HuH-7 (cell line): ENCODE measurements at places on chromosomes 13 and 19.

GRCh38 chr13:89827552-89827951, 1519.9 kb upstream of the MIR17HG start:
- no peak for DNase-seq

- no peak for DNase-seq
These were observed 18.3 kb downstream of the ZNF100 start for GRCh38 chr19:21749090-21749489.

- peak; percentile 74 for DNase-seq
These were observed at the start of gene APLP1 for GRCh38 chr19:35868172-35868822. Gene APLP1 (plus strand): TSS chr19:35868574. CDS start chr19:35868637, 63 bp downstream.

- DNase-seq, result no peak
These were observed 99.0 kb downstream of the ARHGEF7 start for GRCh38 chr13:111213964-111214726.

DNA sequence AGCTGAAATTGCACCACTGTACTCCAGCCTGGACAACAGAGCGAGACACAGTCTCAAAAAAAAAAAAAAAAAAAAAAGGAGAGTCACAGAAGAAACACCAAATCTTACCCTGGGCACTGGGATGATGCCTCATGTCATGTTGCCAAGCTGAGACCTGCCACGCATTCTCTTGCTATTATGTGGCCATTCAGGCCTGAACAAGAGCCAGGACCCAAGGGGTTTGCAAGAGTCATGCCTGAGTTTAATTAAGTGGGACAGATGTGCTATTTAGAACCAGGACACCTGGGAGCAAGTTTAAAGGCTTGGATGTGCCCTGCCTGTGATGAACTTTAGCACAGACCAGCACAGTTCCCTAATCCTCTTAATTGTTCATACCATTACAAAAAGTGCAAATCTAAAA, 9.8 kb downstream of the PNMA8A start:
- DNase-seq, result no peak

GRCh38 chr19:17965370-17966128, 1.4 kb upstream of the KCNN1 start:
- no peak for DNase-seq

- DNase-seq, result peak; percentile 85
These were observed at the start of gene ZNF221 for GRCh38 chr19:43950834-43951645. Gene ZNF221 (plus strand): TSS chr19:43951228. CDS start chr19:43962727, 11,499 bp downstream.

- no peak for DNase-seq
These were observed 105.4 kb upstream of the MBNL2 start for GRCh38 chr13:97116754-97117153.

DNA sequence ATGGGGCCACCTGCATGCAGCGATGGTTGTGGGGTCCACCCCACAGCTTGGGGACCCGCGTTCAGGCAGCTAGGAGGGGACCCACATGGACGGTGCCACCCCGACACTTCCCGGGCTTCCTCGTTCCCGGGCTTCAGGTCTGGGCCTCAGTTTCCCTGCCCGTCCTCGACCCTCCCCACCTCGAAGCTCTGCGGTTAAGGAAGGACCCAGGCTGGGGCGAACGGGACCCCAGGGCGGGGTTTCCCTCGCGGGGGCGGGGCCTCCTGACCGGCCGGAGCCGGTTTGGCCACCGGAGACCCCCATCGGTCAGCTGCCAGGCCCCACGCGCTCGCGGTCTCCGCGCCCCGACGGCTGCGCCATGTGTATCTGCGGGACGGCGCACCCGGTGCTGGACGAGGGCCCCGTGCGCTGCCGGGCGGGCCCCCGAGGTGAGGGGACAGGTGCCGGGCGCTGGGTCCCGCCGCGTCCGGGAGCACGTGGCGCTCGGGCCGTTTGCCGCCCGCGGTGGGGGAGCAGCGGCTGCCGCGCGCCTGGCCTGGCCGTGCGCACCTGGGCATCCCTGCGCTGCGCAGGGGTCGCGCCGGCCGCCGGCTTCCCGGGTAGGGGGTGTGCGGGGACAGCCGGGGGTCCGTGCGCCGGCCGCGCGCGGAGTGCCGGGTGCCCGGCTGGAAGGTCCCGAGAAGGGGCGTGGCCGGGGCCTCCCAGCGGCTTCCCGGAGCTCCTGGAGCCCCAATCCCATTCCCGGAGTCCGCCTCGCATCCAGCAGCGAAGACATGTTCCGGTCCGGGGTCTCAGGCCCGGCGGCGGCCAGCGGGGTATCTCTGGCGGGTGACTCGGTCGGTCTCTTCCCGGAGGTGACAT, 4.2 kb downstream of the ARHGAP45 start:
- DNase-seq, result no peak

DNA sequence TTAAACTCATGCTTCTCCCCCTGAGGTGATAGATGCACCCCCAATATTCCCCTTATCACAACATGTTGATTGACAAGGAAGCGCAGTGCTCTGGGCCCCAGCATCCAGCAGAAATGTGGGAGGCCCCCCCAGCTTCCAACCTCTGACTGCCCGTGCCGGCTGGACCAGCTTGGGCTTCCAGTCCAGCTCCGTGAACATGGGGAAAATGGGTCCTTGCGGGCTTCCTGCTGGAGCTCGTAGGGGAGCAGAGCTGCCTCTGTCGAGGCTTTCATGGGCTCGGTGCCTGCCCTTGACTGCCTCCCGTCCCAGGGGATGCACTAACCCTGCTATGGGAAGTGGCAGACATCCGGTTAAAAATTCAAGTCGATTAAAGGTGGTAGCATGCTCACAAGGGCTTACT, 188.9 kb downstream of the COL4A1 start:
- no peak for DNase-seq

DNA sequence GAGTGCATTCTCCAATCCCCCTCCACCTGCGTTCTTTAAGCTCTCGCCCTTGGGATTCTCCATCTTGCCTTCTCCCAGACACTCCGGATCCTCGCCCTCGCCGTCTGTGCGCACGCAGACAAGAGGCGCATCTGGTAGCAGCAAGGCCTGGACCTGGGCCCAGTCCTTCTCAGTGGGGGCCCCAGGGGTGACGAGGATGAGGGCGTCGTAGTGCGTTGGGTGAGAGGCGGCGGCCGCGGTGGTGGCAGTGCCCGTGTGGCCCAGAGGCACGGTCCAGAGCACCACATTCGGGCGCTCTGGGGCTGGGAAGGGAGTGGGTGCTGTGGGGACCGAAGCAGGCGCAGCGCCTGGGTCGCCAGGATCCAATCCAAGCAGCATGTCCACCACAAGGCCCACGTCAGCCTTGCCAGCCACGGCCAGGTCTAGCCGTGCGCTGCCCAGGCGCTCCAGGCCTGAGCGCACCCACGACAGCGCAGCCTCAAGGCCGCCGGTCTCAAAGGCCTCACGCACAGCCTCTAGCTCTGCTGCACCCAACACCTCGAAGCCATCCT, 3.1 kb downstream of the IRGQ start:
- DNase-seq, result no peak

GRCh38 chr13:42392716-42393572, 121.0 kb downstream of the AKAP11 start:
- DNase-seq, result no peak

DNA sequence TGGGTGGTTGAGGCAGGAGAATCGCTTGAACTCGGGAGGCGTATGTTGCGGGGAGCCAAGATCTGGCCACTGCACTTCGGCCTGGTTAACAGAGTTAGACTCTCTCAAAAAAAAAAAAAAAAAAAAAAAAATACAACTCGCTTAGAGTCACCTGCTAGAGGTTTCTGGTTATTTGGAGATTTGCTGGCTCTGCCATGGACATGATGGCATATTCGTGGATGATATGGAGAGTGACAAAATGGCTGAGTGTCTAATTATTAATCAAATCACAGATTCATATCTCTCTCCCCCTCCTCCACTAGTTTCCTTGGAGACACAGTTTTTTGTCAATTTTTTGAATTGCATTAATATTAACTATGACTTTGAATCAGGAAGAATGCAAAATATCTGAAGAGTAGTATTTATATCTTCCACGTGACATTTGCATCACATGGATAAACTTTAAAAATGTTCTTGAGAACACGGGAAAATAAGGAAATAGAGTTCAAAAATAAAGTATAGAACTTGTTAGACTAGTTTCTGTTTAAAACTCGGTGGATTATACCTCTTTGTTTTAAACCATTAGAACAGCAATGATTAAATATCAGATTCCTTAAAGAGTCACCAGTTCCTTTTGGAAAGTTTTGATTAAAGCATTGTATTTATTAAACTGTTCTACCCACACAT, 47.8 kb downstream of the KLF5 start:
- no peak for DNase-seq

- DNase-seq, result no peak
These were observed 2.7 kb downstream of the PNMA8C start for GRCh38 chr19:46426035-46426505.

- DNase-seq, result no peak
These were observed 11.3 kb downstream of the C19orf25 start for GRCh38 chr19:1467490-1468273.

GRCh38 chr13:113646376-113646775, 11.6 kb downstream of the ATP4B start:
- DNase-seq, result no peak

DNA sequence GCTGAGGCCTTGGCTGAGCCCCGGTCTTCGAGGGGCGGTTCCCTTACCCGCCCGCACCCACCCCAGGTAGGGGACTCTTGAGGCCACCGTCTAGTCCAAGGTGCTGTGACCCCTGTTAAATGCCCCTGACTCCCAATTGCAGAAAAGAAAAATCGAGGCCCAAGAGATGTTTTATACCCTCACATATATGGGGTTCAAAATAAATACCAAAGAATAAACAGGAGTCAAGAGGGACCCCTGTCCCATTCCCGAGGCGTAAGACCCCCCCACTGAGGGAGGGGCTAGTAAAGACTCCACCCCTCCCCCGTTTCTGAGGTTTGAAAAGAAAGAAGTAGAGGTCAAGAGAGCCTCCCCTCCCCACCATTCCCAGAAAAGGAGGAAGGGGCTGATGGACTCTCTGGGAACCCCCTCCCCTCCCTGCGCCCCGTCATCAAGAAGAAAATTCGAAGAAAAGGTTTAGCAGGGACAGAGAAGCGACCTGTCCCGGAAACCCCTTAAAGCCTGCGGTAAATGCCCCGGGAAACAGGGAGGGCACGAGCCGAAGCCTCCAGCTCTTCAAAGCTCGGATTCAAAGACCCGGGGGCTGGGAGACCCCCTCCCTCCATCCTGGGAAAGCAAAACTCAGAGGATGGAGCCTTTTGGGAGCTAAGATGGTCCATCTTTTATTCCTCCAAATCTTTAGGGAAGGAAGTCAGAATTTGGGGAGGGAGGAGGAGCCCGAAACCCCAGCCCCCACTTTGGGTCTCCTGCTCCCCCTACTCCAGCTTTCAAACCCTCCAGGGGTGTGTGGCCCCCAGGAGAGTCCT, 755 bp upstream of the RAB3A start:
- DNase-seq, result no peak

GRCh38 chr13:100138859-100139491, 50.1 kb downstream of the PCCA start:
- DNase-seq, result no peak

GRCh38 chr13:94548382-94548781, 47.6 kb downstream of the TGDS start:
- no peak for DNase-seq

GRCh38 chr13:20416223-20416745, 109.4 kb downstream of the CRYL1 start:
- DNase-seq, result no peak

DNA sequence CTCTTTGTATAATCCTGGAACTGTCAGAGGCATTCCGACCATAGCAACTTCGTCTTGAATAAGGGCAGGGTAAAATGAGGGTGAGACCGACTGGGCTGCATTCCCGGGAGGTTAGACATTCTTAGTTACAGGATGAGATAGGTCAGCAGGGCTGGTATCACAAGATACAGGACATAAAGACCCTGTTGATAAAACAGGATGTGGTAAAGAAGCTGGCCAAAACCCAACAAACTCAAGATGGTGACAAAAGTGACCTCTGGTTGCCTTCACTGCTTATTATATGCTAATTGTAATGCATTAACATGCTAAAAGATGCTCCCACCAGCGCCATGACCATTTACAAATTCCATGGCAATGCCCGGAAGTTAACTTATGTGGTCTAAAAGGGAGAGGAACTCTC, 27.7 kb upstream of the MBNL2 start:
- no peak for DNase-seq

- DNase-seq, result no peak
These were observed 47.5 kb upstream of the LSM14A start for GRCh38 chr19:34124828-34125227.

DNA sequence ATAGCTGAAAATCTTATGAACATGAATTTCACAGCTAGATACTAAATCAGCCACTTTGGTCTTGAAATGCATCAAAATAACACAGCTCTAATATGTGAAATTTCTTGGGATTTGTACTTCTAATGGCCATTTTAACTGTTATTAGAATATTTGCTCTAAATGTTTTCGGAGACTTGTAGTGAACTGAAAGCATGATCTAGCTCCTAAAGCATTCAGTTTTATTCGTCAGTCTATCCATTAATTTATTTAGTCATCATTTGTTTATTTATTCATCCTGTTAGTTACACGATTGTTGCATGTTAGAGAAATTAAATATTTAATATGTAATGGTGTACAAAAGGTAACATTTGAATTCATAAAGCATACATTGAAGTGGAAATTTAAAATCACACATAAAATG, 1132.7 kb downstream of the SLITRK1 start:
- no peak for DNase-seq

DNA sequence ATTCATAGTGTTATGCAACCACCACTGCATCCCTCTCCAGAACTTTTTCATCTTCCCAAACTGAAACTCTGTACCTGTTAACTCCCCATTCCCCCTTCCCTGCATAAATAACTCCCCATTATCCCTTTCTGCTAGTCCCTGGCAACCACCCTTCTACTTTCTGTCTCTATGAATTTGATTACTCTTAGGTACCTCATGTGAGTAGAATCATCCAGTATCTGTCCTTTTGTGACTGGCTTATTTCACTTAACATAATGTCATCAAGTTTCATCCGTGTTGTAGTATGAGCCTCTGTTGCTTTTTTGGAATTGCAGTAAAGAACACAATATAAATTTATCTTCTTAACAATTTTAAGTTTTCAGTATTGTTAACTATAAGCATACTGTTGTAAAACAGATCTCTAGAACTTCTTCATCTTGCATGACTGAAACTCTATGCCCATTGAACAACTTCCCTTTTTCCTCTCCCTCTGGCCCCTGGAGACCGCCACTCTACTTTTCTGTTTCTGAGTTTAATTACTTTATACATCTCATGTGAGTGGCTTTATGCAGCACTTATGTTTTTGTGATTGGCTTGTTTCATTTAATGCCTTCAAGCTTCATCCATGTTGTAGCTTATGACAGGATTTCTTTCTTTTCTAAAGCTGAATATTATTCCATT, 87.3 kb upstream of the ABCC4 start:
- DNase-seq, result no peak

DNA sequence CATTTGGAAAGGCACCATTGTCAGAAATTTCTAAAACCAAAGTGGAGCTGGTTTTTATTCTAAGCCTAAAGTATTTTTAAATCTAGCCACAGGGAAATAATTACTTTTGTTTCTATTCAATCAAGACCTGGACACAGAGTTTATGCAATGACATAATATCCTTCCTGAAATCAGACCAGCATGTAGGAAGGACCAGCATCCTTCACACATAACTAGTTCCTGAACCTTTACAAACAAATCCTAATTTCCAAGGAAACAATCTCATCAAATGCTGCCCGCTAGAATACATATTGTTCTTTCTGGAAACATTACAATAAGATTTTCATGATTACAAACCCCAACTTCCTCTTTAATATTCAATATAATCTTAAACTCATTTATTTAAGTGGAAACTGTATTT, 1.5 kb downstream of the STARD13 start:
- DNase-seq, result no peak
